ENCODE measurements at places on chromosomes 2 and 18. TPM values are rescaled to one million over a fixed set of nuclear protein-coding genes. Genes with fewer than 3 reads are reported as not detected.

- DNase-seq, result no peak
Observed at GRCh38 chr2:72695676-72696075, 130.2 kb downstream of the EXOC6B start.

DNA sequence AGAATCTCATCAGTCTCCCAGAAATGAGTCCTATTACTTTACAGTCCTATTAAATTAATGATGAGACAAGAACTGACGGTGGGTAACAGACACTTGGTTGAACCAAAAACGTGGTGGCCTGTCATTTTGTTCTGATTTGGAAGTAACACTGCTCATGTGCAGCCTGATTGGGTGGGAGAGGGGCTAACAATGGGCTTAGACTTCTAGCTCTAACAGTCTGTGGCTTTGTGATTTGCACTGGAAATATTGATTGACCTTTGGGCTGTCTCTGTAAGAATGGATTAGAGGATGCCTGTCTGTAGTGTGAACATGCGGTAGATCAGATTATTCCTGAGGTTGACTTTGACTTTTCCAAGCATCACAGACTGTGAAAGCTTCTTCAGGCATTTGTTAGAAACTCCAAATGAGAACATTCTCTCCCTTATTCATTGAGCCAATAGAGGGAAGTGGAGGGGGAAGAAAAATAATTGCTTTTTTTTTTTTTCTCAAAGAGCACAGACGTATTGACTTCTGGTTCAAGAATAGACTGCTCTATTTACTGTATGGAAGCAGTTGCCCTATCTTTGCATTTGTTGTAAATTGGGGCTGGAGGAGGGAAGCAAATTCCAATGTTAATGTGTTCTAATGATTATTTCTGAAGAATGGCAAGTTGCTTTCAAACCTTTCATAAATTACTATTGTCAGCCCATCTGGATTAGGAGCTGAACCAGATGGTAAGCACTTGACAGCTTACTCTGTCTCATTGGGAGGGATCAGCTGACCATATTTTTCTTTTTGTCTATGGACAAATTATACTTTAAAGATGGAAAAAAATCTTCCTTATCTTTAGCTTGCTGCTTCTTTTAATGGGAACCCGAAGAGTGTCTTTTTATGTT is 85.8 kb upstream of the TTN start:
- DNase-seq, result no peak

PROKR1 gene
- total RNA-seq, result not detected

DNA sequence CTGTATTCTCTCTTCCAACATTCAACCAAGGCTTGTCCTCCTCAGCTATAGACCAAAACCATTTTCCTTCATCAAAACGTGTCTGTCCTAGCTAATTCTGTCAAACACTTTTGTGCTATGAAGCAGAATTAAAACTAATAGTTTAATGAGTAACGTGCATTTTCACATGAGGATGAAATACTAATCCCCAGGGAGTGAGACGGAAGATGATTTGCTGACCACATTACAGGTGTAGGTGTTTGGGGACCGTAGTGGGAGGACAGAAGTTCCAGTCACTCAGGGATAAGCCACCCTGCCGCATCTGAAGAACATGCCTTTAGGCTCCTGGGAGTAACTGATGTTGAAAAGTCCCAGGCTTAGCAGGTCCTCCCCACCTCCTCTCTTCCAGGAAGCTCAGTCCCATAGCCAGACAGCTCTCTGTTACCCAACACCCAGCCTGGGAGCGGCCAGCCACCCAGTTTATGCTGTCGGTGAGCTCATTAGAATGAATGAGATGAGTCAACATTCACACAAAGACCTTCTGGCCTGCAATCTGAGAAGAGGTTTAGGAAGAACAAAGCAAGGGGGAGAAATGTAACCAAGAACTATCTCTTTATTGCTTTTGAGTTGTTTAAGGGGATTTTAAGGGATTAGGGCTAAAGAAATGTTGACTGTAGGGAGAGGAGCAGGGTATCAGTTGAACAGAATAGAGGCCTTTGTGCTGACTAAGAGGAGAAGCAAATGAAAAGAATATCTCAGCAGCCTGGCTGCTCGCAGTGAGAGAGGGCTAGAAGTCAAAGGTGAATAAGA is 122.5 kb downstream of the FOXI3 start:
- no peak for DNase-seq

DNA sequence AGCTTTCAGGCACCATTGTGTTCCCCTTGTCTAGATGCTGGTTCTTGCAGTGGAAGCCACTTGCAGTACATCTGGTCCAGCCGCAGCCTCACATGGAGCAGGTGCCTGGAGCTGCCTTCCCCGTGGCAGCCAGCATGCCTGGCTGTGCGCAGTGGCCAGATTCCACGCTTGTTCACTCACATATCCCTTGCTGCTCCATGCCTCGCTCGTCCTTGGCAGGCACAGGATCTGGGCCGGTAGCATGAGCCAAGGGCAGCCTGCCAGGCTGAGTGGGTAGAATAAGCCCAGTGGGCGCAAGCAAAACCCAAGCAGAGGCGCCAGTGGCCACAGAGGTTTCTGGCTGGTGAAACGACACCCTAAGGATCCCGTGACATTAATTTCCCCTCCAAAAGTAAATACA is 20.6 kb downstream of the TMX3 start:
- DNase-seq, result no peak

UXS1 gene
- 27.0 TPM for total RNA-seq

GRCh38 chr2:25323042-25323514 is 18.6 kb downstream of the DNMT3A start:
- peak; percentile 28 for DNase-seq

ACMSD gene
- not detected for total RNA-seq

DNA sequence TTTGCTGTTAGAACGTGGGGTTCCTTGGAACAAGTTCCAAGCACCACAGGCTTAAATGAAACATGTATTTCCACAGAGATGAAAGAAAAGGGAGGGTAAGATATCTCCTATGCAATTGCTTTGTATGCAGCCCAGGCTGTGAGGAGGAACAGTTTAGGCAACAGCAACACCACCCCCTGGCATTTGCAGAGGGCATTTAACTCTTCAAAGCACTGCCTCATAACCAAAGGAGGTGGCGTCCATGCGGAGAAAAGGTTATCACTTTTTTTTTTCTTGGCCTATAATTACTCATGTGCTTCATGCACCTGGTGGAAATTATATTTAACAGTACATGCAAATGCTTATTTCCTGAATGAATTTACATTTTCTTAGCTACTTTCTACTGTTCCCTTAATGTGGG is 286.0 kb downstream of the LPIN1 start:
- DNase-seq, result no peak

DNA sequence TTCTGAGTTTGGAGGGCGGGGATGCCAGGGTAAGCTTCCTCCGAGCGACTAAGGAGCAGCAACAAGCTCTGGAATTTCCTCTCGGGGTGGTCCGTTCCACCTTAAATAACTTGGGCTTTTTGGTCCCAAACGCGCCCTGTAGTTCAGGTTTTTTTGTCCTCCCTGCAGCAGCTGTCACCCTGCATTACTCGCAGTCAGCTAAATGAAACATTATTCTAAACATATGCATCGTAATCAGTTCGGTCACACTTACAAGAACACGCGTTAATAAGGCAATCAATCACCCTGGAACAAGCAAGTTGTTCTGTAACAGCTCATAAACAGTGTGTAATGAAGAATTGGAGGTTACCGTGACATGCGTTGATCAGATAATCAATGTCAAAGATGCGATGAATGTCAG is 8.3 kb downstream of the EVX2 start:
- no peak for DNase-seq

GRCh38 chr2:24365826-24366225 is 5.5 kb upstream of the ITSN2 start:
- DNase-seq, result no peak

DNA sequence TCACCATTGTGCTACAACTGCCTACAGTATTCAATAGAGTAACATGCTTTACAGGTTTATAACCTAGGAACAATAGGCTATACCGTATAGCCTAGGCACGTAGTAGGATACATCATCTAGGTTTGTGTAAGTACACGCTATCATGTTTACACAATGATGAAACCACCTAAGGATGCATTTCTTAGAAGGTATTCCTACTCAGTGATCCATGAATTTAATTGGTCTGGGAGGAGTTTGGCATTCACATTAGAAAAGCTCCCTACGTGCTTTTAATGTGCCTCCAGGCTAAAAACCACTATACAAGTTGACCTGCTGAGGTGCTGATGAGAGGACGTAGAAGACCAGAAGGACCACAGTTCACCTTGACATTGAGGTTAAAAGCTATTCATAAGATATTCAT is 154.5 kb upstream of the LRRTM1 start:
- no peak for DNase-seq

SCYGR2 gene
- total RNA-seq, result not detected

- no peak for DNase-seq
Observed at GRCh38 chr18:79070486-79070885, 1.3 kb downstream of the ATP9B start.

- no peak for DNase-seq
Observed at GRCh38 chr2:159882130-159882745, 84.2 kb upstream of the CD302 start.
